Psoas muscle (tissue), 8 donors: ENCODE measurements at places on chromosomes 6 and 20. TPM values are rescaled to one million over a fixed set of nuclear protein-coding genes. Genes with fewer than 3 reads are reported as not detected.

Gene SLC17A1
- total RNA-seq, result not detected

Gene C20orf141
- not detected for total RNA-seq

Gene HLA-DRB1
- 49.4 TPM for total RNA-seq

DNA sequence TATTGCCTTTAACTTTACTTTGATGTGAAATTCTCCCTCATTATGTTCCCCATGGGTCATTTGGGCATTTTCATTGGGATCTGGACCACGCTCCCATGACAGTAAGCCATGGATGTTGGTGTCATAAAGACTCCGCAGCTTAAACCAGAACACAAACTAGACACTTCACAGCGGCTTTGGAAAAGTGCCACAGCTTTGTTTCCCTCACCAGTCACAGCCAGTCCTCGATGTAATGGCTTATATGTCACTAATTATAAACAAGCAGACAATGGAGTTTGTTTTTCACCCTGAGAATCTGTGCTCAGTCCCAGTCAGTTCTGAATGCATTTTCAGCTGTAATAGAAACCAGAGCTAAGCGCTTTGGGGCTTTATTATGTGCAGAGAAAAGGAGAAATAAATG is 23.2 kb upstream of the DAAM2 start:
- no peak for DNase-seq

DNA sequence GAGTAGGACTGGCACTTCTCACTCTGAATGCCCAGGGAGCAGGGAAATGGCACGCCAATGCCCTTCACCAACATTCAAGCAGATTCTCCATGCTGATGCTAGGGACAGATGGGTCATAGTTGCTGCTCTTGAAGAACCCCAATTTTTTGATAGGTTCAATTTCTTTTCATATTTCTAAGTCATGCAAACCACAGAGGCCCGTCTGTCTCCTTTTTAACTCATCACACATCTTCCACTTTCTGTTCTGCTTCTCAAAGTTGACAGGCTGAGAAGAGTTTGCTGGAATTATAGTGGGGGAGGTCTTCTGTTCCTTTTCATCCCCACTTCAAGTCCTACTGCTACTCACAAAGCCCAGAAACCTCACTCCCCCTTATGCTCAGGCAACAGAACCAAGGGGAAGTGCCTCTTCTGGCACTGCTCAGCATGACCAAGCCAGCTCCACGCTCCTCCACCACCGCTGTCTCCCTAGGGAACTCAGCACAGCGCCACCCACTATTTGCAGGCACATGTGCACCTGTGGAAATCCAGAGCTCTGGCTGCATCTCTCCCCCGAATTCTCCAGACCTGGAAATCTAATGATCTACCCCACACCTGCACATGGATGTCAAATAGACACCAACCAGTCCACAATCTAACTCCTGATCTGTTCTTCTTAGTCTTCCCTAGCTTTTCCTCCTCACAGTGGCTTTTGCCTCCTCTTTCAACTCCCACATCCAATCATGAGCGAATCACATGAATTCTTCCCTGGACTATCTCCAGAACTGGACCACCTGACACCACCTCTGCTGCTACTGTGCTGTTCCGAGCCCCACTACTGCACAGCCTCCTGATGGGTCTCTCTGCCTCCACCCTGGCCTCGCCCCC is 10.7 kb downstream of the ZBTB24 start:
- no peak for DNase-seq

- DNase-seq, result no peak
Observed at GRCh38 chr6:6314596-6314995, 5.9 kb downstream of the F13A1 start.

DNA sequence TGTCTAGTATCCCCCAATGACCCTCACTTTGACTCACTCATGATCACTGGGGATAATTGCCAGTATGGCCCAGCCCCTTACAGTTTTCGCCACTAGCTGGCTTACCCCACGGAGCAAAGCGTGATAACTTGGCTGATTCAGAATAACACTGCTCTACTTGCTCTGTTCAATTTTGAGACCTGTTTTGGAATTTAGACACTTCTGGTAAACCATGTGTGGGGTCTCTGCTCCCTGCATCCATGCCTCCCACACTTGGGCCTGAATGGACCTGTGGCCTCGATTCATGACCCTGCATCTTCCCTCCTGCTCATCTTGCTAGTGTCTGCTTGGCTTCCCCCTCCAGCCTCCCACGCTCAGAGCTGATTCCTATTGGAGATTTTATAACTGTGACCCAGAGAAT is 48.9 kb downstream of the FOXA2 start:
- no peak for DNase-seq

DNA sequence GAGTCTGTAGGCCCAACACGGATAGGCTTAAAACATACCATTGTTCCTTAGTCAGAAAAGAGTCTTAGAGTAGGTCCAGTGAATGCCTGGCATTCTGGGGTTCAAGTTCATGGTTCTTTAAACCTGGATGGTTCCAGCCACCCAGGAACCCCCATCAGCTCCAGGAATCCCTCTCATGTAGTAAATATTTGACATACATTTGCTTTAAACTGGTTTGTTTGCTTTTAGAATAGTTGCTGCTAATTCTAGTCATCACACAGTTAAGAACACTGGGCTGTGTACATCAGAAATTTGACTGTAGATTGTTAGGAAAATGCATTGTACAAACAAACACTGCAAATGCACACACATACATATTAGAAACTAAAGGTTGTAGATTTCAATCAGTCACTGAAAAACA is 30.6 kb upstream of the PBOV1 start:
- no peak for DNase-seq

DNA sequence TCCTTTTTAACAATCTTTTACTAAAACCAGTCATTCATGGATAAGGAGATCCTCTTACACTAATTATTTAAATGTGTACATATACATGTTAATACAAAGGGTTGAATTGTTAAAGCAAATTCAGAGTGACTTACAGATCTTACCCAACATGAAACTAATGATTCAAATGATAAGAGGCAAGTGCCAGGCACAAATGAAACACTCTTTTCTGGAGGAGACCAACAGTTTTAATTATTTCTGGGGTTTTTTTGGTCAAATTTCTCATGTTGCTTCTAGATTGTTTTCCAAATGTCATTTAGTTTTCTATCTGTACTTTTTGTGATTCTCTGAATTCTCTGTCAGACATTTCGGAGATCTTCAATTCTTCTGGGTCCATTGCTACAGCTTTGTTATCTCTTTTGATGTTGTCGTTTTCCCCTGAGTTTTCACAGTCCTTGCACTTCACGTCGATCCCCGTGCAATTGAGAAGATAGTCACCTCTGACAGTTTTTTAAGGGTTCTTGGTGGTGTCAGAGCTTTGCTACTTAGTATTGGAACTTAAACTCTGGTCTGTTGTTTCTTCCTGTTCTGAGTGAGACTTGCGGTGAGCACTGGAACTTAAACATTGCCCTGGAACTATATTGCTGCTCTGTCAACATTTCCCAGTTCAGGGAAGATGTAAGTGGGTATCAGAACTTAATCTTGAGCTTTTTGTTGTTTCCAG is 23.2 kb downstream of the MAS1 start:
- no peak for DNase-seq

GRCh38 chr6:52254731-52255378 is 10.6 kb upstream of the IL17F start:
- DNase-seq, result no peak

GRCh38 chr6:107264357-107264840 is 149.1 kb upstream of the BEND3 start:
- DNase-seq, result no peak
